Activated T-cell treated with anti-CD3 and anti-CD28 coated beads for 48 hours (primary cell): ENCODE measurements at places on chromosomes 4 and X.

DNA sequence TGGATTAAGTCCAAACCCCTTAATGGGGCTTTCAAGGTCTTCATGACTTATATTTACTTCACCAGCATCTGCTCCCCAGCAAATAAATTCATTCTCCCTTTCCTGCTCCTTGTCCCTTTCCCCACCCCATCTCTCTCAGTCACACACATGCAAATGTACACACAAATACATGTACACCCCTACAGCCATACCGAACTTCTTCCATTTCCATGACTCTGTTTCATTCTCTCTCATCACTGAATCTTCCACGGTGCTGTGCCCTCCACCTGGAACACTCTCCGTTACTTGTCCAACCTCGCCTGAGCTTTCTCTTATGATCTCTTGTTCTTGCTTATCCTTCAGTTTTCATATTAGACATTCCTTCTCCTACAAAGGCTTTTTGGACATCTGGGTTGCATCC, 22.0 kb upstream of the RPA4 start:
- DNase-seq: no peak

DNA sequence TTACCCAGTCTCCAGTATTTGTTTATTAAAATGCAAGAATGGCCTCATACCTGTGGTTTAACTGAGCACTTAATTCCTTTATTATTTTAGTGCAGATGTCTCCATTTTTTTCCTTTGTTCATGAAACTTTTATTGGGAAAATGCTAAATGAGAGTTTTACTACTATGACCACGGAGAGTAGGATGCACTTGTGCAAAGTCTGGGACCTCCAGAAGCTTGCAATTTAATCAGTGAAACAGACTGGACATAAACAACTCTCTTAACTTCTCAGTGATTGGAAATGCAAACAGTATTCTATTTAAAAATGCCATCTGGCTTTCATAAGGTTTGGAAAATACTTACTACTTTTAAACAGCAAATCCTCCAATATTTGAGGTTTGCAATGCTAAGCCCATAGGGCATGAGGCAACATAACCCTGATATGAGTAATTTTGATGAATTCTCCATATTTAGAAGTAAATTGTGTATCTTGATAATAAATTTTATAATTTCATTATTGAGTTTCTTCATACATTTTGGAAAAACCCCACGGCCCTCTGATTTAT, 718.7 kb upstream of the MAGEB2 start:
- DNase-seq: no peak

DNA sequence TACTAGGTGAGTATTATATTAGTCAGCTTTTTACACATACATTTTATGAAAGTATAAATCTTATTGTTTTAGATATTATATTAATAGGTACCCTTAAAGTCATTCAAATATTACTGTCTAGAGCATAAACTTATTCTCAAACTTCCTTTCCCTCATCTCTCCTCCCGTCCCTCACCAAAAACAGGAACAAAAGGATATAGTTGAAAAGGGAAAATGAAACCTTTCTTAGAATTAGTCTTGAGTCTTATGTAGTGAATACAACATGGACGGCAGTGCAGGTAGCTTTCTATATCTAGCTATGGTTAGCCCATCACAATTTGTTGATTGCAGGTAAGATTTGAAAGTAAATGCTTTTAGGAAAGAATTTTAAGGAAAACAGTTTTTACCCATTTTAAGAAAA, 65.6 kb downstream of the RBPJ start:
- DNase-seq: no peak

DNA sequence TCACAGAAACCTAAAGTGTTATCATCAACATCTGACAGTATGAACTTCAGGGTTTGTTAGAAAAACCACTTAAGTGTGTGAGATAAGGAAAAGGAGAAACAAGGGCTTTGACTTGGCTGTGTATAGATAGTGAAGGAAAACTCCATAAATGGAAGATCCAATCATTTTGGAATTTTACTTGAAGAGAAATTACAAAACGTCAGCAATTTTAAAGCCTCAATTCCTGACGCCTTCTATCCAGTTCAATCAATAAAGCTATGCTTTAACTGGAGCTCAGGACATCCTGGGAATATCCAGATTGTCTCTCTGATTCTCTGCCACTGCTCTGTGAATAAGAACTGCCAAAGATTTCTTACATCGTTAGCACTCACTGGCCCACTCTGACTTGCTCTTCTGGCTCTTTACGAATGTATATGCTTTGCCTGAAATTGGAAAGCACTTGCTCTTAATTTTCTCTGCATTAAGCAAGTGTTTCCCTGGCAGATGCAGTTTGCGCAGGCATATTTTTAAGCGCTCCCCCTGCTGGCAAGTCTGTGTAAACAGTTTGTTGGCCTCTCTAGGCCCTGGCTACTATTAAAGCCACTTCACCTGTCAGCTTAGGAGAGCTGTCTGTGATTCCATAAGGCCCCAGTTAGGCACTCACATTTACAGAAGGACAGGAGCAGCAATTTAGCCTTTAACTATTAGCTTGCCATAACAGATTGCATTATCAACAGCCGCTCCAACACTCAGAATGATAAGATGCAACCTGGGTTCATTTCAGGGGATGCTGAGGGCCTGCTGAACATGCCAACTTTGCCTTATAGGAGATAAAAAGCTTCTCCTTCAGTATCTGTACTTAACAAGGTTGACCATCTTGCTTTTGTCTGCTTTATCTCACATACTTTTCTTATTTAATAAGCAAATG, 251.4 kb upstream of the DDX53 start:
- DNase-seq: no peak
